ENCODE measurements at places on chromosomes 13 and 19. TPM values are rescaled to one million over a fixed set of nuclear protein-coding genes. Genes with fewer than 3 reads are reported as not detected.
A peak's percentile ranks its signal among the peaks of the same experiment; 100 is the strongest.

The NOVA2 gene
- 7.9 TPM for total RNA-seq

GRCh38 chr13:95620825-95621498 is 23.5 kb downstream of the DZIP1 start:
- DNase-seq: no peak

DNA sequence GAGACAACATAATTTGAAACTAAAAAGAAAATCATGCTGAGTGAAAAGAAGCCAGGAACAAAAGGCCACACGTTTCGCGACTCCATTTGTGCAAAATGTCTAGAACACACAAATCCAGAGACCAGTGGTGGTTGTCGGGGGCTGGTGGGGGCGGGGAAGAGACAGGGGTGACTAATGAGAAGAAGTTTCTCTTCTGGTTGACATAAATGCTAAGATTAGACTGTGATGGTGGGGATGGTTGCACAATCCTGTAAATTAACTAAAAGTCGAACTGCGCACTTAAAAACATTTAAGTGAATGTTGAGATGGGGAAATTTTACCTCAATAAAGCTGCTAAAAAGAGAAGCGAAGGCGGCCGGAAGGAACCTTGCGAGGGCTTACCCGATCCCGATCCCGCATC is 7.1 kb downstream of the AKAP8 start:
- DNase-seq: peak; percentile 5

- DNase-seq: no peak
Observed at GRCh38 chr19:49056101-49056901, 1.2 kb downstream of the CGB7 start.

DNA sequence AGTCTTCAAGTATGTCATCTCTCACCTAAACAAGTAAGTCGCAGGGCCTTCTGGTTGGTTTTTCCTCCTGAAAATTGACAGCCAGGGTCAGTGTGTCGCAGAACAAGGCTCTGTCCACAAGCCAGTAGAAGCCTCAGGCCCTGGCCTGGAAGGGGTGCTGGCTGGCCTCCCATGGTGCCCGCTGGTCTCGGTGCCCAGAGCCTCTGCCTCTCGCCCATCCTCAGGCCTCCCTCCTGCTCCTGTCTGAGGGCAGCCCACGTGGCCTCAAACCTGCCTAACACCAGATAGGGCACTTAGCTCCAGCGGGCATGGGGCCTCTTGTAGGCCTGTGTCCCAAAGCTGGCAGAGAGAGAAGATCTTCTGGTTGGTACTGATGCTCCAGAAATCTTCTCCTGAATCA is 20.3 kb upstream of the NPAS1 start:
- DNase-seq: no peak

- DNase-seq: no peak
Observed at GRCh38 chr19:17831419-17831888, 10.1 kb upstream of the INSL3 start.

GRCh38 chr13:65638572-65639168 is 1591.5 kb downstream of the PCDH9 start:
- no peak for DNase-seq

DNA sequence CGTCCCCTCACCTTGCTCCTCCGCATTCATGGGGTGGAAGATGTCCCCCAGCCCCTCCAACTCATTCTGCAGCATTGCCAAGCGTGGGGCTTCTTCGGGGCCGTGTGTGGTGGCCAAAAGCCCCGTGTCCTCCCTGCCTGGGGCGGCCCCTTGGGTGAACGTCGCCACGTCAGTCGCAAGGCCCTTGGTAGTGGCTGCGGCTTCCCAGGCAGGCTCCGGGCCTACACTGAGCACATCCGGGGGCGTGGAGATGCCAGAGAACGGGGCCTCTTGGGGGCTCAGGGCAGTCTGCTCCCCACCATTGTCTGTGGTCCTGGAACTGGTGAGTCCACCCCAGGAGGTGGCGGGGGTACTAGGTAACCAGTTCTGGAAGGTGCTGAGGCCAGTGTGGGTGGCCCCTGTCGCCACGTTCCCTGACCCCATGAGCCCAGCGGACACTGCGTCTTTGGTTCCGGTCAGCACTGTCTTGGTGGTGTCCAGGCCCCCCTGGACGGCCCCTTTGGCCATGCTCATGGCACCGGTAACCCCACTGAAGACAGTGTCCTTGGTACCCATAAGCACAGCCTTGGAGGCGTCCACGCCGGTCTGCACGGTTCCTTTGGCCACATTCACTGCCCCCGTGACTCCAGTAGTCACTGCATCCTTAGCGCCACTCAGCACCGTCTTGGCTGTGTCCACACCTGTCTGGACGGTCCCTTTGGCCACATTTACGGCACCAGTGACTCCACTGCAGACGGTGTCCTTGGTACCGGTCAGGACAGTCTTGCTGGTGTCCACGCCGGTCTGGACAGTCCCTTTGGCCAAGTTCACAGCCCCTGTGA is 7.6 kb downstream of the PLIN4 start:
- no peak for DNase-seq

Measured in posterior vena cava (tissue), 2 donors.